H7 (cell line): ENCODE measurements at places on chromosomes 4 and X.
A peak's percentile ranks its signal among the peaks of the same experiment; 100 is the strongest.

DNA sequence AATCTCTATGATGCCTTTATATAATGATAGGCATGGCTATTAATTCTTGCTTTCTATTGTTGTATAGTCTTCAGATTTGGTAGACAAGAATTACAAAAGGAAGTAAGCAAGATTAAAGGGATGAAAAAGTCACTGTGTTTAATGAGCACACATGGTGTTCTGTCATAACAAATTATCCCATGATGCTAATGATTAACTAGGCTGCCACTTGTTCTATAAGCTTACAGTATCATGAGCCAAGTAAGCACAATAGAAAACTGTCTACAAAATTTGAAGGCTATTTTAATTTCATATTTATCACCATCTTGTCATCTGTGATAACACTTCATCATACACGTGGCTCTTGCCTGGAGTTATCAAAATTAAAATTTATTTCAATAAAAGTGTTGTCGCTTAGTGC is 466.7 kb downstream of the GASK1B start:
- DNase-seq: no peak

DNA sequence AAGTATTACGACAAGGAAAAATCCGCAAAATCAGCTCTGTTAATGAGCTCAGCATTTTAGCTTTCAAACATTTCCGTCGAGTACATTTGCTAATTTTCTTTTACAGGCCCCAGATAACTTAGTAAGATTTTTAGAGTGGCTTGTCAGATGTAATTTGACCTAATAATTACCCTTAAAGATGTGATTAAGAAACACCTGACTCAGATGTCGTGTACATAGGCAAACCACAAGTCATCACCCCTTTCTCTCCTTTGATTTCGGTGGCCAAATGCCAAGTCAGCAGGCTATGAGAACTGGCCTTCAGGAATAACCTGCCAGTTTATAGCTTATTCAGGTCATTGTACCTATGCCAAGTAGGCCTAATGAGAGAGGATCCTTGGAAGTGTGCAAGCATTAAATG is 369.6 kb downstream of the PCDH7 start:
- DNase-seq: no peak

DNA sequence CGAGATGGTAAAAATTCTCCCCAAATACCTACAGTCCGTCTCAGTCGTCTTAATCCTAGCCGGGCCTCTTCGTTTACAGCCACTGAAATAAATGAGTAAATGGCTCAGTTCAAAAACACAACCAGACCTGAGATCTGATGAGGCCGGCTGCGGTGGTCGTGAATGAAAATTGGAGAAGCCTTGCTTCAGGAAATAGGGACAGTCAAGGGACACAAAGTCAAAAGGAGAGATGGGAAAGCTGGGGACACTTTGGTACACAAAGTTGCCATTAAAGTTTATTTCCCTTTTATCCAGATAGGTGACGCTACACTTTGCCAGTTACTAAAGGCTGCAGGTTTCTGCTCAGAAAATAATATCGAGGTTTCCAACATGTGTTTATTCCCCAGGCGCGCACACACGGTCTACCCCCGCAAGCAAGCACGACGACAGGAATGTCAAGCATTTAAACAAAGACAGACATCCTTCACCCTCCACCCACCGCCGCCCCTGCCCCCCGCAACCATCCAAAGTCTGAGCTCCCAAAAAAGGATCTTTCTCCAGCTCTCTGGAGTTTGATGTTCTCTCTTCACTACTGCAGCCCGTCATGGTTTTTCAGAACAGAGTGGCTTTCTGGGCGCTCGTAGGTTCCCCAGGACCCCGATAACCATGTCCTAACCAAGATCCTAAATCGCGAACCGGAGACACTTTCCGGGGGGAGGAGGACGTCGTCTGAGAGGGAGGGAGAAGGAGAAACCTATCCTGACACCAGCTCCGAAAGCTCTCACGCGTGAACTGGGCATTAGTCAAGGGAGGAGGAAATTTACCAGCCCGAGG is 1.3 kb upstream of the PCDH7 start:
- peak; percentile 43 for DNase-seq

GRCh38 chrX:99914635-99915034 is 495.4 kb downstream of the PCDH19 start:
- no peak for DNase-seq

DNA sequence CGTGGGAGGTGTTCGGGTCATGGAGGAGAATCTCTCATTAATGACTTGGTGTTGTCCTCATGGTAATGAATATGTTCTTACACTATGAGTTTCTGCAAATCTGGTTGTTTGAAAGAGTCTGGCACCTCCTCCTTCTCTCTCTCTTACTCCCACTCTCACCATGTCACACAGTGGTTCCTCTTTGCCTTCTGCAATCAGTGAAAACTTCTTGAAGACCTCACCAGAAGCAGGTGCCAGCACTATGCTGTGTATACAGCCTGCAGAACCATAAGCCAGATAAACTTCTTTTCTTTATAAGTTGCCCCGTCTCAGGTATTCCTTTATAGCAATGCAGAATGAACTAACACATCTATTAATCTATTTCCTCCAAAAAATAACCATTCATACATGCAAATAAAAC is 275.0 kb downstream of the ANTXR2 start:
- DNase-seq: no peak

DNA sequence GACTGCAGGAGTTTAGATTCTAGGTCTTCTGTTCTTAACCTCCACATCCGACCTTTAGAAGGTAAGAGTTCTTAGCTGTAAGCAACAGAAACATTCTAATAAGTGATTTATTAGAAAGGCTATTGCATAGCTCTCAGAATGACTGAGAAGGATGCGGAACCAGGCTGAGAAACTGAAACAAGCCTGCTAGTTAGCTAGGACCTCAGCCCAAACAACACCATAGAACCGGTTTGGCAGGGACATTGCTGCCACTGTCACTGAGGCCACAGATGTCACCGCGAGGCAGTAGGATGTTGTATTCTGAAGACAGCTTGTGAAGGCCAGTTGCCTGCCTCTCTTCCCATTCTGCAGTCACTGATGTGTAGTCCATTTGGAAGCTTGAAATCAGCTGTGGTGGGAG is 160.0 kb upstream of the ARX start:
- DNase-seq: no peak

- DNase-seq: no peak
Observed at GRCh38 chrX:38882894-38883626, 81.8 kb downstream of the MID1IP1 start.

DNA sequence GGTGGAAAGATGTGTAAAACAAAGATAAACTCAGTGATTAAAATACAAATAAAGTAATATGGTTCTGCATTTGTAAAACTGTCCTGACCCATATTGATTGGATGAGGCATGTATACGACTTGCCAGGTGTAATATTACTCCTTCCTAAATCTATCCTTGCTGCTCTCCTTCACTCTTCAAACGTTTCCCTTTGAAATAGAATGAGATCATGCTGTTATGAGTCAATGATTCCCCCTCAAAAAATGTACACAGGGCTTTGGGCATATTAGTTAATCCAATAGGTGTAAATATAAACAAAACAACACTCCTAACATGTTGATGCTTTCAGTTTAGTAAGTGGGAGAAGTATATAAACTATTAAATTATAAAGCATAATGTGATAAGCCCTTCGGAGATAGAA is 117.4 kb upstream of the GPM6A start:
- no peak for DNase-seq
